HAP-1 (cell line): ENCODE measurements at places on chromosomes 7 and 10.

- no peak for DNase-seq
Observed at GRCh38 chr10:31808258-31809218, 120.1 kb downstream of the ARHGAP12 start.

GRCh38 chr10:14425034-14425433, 94.3 kb upstream of the FRMD4A start:
- no peak for DNase-seq

GRCh38 chr10:77837248-77837924, 89.2 kb downstream of the DLG5 start:
- DNase-seq, result peak; percentile 59

GRCh38 chr10:5762531-5762930, 50.7 kb downstream of the GDI2 start:
- DNase-seq, result no peak

DNA sequence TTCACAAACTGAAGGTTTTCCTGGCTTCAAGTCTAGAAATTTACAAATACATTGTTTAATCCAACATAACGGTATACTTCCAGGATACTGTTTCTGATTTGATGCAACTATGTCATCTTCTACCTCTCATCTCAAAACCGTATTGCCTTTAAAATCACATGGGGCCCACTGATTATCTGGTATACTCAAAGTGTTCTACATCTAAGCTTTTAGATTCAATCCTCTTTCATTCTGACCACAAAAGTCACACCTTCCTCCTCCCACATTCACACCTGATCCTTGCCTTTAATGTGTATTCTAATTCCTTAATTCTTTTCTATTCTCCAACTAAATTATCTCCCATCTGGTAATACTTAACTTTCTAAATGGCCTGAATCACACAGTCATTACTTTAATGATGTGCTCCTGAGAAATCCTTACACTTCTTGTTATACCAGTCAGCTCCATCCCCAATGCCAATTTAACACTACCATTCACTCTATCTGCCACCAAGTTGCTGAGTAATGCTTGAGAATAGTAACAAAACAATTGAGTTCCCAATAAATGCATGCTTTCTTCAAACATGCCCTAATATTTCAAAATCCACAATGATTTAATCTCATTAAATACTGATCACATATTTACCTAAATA, 13.0 kb downstream of the ATAD1 start:
- DNase-seq, result no peak

DNA sequence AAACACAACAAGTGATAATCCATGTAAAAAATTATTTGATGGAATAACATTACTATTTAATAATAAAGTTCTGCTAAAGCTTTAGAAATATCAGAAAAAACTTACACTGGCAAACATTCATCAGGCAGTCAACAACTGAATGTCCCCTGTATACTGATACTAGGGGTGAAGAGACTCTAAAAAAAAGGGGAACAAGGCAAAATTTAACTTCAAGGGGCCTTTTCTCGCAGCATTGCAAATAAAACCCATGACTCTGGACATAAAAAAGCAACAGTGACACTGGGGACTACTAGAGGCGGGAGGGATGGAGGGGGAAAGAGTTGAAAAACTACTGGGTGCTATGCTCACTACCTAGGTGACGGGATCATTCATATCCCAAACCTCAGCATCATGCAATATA, 5.8 kb upstream of the IFRD1 start:
- no peak for DNase-seq

DNA sequence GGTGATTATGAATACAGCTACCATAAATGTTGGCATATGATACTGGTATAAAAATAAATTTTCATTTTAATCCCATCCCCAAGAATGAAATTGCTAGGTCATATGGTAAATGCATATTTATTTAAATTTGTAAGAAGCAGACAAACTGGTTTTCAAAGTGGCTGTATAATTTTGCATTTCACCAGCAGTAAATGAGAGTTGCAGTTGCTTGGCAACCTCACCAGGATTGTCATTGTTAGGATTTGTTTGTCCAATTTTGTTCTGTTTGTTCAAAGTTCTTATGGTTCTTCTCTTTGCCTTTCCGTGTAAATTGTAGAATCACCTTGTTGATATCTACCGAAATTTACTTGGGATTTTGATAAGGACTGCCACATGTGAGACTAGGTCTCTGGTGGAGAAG, 237.4 kb downstream of the OTUD1 start:
- no peak for DNase-seq

DNA sequence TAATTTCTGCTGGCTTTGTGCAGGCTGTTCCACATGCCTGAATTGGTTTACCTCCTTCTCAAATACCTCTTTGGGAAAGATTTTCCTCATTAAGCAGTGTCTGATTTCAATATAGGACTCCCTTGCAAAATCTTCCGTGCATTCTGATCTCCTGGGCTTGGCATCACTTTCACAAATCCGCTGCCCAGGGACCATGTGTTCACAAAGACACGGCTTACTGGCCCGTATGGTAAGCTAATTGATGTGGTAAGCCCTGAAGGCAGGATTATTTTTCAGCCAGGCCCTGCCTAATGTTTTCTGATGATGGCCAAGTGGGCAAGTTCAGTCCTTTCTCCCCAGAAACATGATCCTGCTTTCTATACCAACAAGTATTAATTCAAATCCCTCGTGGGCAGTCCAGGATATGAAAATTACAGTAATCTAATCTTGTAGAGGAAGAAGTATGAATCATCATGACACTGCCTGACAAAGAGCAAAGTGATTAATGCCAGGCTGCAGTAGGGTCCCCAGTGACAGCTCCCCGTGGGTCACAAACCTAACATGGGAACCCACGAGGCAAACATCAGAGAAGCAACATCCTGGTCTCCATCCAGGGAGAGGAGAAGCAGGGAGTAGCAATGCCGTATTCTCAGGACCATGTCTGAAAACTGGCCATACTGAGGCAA, 11.6 kb upstream of the SVIL start:
- DNase-seq, result peak; percentile 69

DNA sequence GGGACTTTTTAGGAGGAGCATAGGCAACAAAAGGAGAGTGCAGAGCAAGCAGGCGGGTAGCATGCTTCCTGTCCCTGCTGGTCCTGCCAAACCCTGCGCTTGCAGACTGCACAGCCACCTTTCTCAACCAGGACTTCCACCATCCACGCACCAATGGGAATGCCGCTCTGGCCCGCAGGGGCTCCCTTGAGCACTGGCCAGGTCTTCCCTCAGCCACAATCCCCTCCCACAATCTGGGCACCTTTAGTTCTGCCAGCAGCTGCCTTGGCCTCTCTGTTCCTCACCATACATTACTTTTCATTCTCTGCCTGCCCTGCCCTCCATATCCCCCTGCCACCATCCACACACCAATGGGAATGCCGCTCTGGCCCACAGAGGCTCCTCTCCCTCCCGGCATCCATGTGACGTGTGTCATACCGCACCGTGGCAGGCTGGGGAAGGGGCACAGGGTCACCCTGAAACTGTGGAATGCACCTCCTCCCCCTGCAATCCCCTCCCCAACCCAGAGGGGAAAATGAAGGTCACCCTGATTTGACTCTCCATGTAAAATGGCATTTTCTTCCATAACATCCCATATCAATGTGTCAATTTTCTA, 97.3 kb upstream of the MACROH2A2 start:
- DNase-seq, result no peak

- no peak for DNase-seq
Observed at GRCh38 chr7:22944510-22944909, 69.4 kb downstream of the HYCC1 start.

- DNase-seq, result peak; percentile 90
Observed at GRCh38 chr10:124671486-124672075, 72.6 kb downstream of the FAM53B start.

DNA sequence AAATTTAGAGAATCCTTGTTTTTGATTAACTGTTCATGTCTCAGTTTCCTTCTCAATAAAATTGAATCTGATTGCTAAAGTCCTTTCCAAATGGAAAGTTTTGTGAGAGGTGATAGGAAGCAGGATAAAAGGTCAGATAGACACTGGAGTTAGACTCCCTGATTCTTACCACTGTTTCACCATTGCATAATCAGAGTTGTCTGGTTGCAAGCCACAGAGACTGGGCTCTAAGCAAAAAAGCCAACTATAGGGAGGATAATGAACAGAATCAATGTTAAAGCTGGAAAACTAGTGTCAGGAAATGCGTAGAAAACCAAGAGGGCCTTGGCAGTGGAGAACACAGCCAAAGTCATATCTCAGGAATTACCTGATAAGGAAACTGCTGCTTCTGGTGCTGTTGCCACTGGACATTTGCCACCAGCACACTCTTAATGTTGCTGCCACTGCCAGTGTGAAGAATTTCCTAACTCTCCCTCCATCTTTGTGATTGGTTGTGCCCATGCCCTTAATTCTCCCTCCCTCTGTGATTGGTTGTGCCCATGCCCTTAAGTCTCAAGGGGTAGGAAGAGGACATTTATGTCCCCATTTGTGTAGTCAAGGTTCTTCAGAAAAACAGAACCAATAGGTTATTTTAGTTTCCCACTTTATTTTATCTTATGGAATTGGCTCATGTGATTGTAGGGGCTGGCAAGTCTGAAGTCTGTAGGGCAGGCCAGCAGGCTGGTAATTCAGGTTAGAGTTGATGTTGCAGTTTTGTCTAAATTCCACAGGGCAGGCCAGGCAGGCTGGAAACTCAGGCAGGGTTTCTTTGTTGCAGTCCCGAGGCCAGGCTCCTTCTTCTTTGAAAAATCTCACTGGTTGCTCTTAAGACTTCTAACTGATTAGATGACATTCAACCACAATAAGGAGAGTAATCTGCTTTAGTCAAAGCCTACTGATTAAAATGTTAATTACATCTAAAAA, 639.0 kb downstream of the REEP3 start:
- no peak for DNase-seq

- DNase-seq, result no peak
Observed at GRCh38 chr10:74543276-74543675, 283.1 kb upstream of the KAT6B start.

DNA sequence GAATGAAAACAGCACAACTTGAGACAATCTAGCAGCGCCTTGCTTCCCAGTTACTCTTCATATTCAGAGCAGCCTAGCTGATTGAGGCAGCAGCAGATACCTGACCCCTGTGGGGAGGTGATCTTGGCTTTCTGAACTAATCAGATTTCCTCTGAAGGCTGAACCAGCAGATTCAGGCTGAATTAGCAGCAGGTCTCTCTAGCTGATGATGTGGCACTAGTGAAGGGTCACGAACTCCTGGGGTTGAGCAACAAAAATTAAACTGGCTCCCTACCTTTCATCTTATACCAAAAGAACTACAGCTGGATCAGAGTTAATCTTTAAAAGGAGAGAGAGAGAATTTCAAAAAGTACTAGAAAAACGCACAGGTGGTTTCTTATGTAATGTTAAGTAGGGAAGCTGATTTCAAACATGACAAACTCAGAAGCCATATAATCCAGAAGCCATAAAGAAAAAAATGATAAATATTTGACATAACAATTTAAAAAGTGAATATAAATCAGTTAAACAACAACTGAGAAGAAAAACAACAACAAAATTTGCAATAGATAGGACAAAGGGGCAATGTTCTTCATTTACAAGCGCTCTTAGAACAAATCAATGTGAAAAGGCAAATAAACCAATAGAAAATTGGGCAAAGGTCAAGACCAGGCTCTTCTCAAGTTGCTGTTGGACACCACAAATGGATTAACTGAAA, 13.5 kb downstream of the SLC25A13 start:
- no peak for DNase-seq

- DNase-seq, result no peak
Observed at GRCh38 chr7:158358926-158359645, 228.5 kb downstream of the PTPRN2 start.

GRCh38 chr10:63760708-63761047, 239.5 kb downstream of the REEP3 start:
- DNase-seq, result no peak

GRCh38 chr7:2612445-2613097, 19.2 kb upstream of the TTYH3 start:
- peak; percentile 40 for DNase-seq

- DNase-seq, result no peak
Observed at GRCh38 chr10:28788762-28789161, 111.4 kb downstream of the BAMBI start.

- DNase-seq, result no peak
Observed at GRCh38 chr10:92187101-92187500, 103.8 kb downstream of the CPEB3 start.

DNA sequence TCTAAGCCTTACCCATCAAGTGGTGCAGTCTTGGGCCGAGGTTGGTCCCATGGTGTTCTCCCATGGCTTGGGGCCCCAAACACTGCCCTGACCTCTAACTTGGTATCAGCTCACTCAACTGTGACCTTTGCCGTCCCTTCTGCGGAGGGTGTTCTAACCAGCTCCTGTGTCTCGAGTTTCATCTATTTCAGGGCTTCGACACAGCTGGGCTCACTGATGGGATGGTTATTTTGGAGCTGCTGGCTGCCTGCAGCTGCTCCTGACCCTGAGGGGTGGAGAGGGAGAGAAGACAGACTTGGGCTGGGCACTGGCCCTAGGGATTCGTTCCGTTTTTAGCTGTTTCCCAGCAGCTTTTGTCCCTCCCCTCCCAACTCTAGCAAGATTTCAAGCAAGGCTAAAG, 86.9 kb downstream of the NEURL1 start:
- DNase-seq, result no peak

- DNase-seq, result no peak
Observed at GRCh38 chr10:126191192-126191591, 197.1 kb downstream of the ADAM12 start.

GRCh38 chr7:88396295-88396947, 89.7 kb upstream of the STEAP4 start:
- no peak for DNase-seq

DNA sequence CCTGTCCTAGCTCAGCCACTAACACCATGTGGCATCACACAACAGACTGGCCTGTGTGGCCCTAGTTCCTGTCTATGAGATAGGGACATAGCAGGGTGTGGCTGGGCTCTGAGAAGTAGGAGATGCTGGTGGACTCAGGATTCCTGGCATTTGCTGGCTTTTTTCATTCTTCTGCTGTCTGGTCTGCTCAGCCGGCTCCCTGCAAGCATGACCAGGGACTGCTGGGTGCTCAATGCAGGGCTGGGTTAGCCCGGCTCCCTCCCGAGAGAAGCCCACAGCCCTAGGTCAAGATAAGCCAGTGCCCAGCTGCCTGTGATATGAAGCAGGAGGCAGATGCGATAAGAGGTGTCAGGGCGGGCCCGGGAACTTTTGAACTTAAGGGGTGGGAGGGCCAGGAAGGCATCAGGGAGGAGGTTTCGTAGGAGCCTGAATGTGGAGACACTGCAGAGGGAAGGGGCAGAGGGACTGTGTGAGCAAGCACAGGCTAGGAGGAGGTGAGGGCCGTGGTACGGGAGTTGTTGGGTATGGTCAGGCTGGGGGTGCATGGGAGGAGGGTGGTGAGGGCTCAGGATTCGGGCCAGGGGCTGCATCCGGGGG, 3.5 kb downstream of the AQP1 start:
- DNase-seq, result no peak

- peak; percentile 46 for DNase-seq
Observed at GRCh38 chr7:128361411-128362379, at the start of gene PRRT4. PRRT4 (minus strand) TSS chr7:128361690.
